ENCODE measurements at places on chromosomes 1 and 21. TPM values are rescaled to one million over a fixed set of nuclear protein-coding genes. Genes with fewer than 3 reads are reported as not detected.

- H3K36me3 ChIP-seq, result no peaks in the 10 kb centered on the region
- peaks cover 15% of the 10 kb centered on the region for H3K4me1 ChIP-seq
Measured at GRCh38 chr1:177278626-177279390, 108.0 kb downstream of the BRINP2 start.

GRCh38 chr1:152367436-152367835 is 7.6 kb upstream of the FLG2 start:
- no peaks in the 10 kb centered on the region for H3K36me3 ChIP-seq
- H3K27me3 ChIP-seq, result no peaks in the 10 kb centered on the region
- no peak overlapping the region for H3K4me3 ChIP-seq
- no peak for DNase-seq

GRCh38 chr1:114135786-114136185 is 17.9 kb downstream of the SYT6 start:
- H3K36me3 ChIP-seq, result no peaks in the 10 kb centered on the region
- H3K27me3 ChIP-seq, result no peaks in the 10 kb centered on the region
- H3K27ac ChIP-seq, result no peak overlapping the region
- DNase-seq, result no peak
- peaks cover 5% of the 10 kb centered on the region for H3K4me1 ChIP-seq
- H3K4me3 ChIP-seq, result no peak overlapping the region

GRCh38 chr21:35106246-35106835 is 57.2 kb upstream of the RUNX1 start:
- no peaks in the 10 kb centered on the region for H3K4me1 ChIP-seq
- no peaks in the 10 kb centered on the region for H3K27me3 ChIP-seq
- H3K27ac ChIP-seq, result no peak overlapping the region
- no peak for DNase-seq

GRCh38 chr1:24483441-24483840 is 19.2 kb upstream of the RCAN3 start:
- no peaks in the 10 kb centered on the region for H3K36me3 ChIP-seq
- no peak for DNase-seq
- H3K4me3 ChIP-seq, result no peak overlapping the region
- no peaks in the 10 kb centered on the region for H3K4me1 ChIP-seq
- no peaks in the 10 kb centered on the region for H3K27me3 ChIP-seq

DNA sequence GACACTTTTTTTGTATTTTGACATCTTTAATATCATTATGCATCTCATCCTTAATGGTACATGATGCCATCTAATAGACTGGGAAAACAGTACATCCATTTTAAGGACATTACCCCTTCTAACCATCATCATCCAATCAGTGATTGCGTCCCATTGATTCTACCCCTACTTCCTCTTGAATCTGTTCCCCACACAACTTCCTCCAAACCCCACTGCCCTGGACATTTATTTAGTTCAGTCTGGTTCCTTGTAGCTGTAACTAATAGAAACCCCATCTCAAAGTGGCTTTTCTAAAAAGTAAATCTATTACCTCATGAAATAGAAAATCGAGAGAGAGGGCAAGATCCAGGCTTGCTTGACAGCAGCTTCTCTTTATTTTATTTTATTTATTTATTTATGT is 2.1 kb upstream of the ITLN1 start:
- H3K36me3 ChIP-seq, result no peaks in the 10 kb centered on the region
- no peaks in the 10 kb centered on the region for H3K27me3 ChIP-seq
- H3K4me1 ChIP-seq, result no peaks in the 10 kb centered on the region
- no peak overlapping the region for H3K27ac ChIP-seq
- DNase-seq, result no peak

Gene DDR2
- total RNA-seq, result 76.5 TPM

Gene ABCA4
- 0.21 TPM for total RNA-seq
